ENCODE measurements at places on chromosomes 2 and 18.
A peak's percentile ranks its signal among the peaks of the same experiment; 100 is the strongest.

DNA sequence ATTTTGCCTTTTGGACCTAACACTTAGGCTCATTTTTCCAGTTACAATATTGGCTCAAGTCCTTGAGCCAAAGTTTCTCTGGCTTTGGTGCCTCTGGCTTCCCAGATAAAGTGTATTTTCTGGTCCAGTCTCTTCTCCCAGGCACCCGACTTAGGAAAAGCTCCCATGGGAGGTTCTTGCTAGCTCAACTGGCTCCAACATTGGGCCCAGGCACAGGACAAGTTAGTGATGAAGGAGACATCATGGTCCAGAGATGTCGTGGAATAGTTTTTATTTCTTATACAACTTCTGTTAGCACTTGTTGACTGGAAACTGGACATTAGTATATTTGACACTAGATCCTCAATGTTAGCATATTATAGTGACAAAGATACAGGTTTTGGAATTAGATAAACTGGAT, 8.2 kb upstream of the ZEB2 start:
- no peak overlapping the region for H3K27ac ChIP-seq
- H3K4me1 ChIP-seq = no peaks in the 10 kb centered on the region
- H3K27me3 ChIP-seq = no peaks in the 10 kb centered on the region
- DNase-seq = no peak
- no peak overlapping the region for H3K4me3 ChIP-seq

DNA sequence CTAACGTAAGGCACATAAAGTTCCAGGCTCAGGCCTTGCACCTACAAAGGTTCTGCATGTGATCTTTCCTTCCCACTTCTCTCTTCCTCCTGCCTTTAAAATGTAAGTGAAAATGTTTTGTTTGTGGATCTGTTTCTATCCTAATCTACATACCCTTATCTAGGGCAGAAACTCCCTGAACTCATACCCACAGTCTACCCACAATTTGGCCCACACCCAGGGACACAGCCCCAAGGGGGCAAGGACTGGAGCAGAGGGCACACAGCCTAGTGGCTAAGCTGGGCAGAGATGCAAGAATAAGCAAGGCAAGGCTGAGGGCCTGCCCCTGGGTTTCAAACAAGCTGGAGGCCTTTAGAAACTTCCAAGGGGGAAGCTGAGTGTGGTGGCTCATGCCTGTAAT, 71.0 kb downstream of the HS1BP3 start:
- no peaks in the 10 kb centered on the region for H3K27me3 ChIP-seq
- peaks cover 37% of the 10 kb centered on the region for H3K4me1 ChIP-seq
- H3K27ac ChIP-seq = peak overlapping the region; percentile 84
- no peak for DNase-seq

GRCh38 chr2:188975497-188976102, 1.4 kb downstream of the COL3A1 start:
- peak; percentile 97 for DNase-seq
- H3K4me1 ChIP-seq = peaks cover 7% of the 10 kb centered on the region
- H3K27me3 ChIP-seq = no peaks in the 10 kb centered on the region
- H3K36me3 ChIP-seq = no peaks in the 10 kb centered on the region

- peaks cover 20% of the 10 kb centered on the region for H3K4me1 ChIP-seq
- no peaks in the 10 kb centered on the region for H3K36me3 ChIP-seq
- H3K27ac ChIP-seq = peak overlapping the region; percentile 1
- peak; percentile 46 for DNase-seq
- H3K27me3 ChIP-seq = no peaks in the 10 kb centered on the region
Measured at GRCh38 chr2:66508484-66509071, 73.7 kb downstream of the MEIS1 start.

- H3K36me3 ChIP-seq = no peaks in the 10 kb centered on the region
- H3K4me3 ChIP-seq = no peak overlapping the region
- H3K27ac ChIP-seq = no peak overlapping the region
- no peaks in the 10 kb centered on the region for H3K27me3 ChIP-seq
- H3K4me1 ChIP-seq = peaks cover 2% of the 10 kb centered on the region
Measured at GRCh38 chr2:195486520-195486919, 170.5 kb upstream of the SLC39A10 start.

Data from fibroblast of lung (primary cell).